ENCODE measurements at places on chromosomes 4 and X.

DNA sequence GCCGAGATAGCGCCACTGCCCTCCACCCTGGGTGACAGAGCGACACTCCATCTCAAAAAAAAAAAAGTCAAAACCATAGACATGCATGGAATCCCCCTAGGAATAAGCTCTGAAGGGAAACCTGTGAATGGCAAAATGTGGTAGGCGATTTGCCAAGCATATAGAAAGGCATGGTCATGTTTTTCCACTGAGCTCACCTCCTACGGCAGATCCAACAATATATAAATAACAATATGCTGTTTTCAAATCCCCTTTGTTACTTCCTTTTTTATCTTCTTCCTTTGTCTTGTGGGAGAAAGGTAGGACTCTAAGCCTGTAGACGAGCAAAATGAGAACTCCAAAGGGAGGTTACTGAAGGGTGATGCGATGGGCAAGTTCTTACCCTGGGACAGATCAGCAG lies 219.0 kb downstream of the PALLD start:
- DNase-seq, result no peak

- peak; percentile 9 for DNase-seq
Measured at GRCh38 chrX:108090491-108091263, 665 bp downstream of the PSMD10 start.

DNA sequence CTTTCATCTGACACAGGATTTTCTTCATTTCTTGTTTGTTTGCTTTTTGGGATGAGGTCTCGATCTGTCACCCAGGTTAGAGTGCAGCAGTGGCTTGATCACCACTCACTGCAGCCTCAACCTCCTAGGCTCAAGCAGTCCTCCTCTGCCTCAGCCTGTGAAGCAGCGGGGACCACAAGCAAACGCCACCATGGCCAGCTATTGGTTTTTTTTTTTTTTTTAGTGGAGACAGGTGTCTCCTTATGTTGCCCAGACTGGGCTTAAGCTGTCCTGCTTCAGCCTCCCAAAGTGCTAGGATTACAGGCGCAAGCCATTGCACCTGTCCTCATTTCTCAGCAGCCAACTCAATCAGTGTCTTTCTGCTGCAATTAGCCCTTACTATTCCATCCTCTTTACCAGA lies 10.3 kb downstream of the SPRY1 start:
- no peak for DNase-seq

GRCh38 chr4:183362036-183362435 lies 39.8 kb upstream of the CLDN24 start:
- DNase-seq, result no peak

GRCh38 chr4:20638825-20639224 lies 61.4 kb upstream of the PACRGL start:
- no peak for DNase-seq

DNA sequence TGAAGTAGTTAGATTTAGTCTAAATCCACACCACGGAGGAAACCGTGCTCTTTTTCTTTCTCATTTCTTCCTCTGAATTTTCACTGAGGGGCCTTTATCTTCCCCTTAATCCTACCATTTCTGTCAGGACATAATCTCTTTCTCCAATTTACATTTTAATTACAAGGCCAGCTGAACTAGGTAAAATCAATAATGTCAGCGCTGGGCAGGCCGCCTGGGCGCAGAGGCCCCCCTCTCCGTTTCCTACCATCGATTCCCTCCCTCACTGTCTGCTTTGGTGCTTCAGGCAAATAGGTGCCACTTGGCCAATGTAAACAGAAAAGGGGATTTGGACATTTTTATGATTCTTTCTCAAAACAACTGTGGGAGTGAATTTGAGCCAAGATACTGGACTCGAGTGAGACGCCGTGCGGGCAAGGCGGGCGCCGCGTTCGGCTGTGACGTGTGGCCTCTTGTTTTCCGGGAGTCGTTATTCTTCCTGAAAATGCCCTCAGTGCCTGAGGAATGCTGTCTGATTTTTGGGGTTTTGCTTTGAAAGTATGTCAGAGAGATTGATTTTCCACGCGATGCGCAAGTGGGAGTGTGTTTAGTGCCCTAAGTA lies 22.6 kb downstream of the UVSSA start:
- no peak for DNase-seq

- DNase-seq, result peak; percentile 24
Measured at GRCh38 chr4:139501527-139501926, 47.6 kb downstream of the RAB33B start.

- DNase-seq, result no peak
Measured at GRCh38 chrX:16957751-16958150, 11.3 kb downstream of the REPS2 start.

GRCh38 chrX:71543316-71543715 lies 10.4 kb downstream of the OGT start:
- DNase-seq, result peak; percentile 35

- no peak for DNase-seq
Measured at GRCh38 chr4:26028133-26028792, 114.2 kb downstream of the SMIM20 start.

- DNase-seq, result no peak
Measured at GRCh38 chrX:38438321-38438720, 85.9 kb downstream of the OTC start.

GRCh38 chrX:110188701-110189558 lies 129.0 kb downstream of the AMMECR1 start:
- DNase-seq, result no peak

DNA sequence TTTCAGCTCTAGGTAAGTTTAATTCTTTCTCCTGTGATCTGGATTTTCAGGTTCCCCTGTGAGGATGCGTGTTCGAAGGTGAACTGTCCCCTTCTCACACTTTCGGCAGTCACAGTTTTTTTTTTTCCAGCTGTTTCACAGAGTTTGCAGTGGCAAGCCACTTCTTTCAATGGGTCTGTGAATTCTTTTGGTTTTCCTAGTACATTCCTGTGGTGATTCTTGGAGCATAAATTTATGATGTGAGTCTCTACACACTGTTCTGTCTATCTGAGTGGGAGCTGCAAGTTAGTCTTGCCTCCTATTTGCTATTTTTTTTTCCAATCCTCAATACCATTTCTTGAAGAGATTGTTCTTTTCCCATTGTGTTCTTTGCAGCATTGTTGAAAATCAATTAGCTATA lies 595.5 kb downstream of the RAPGEF2 start:
- no peak for DNase-seq

DNA sequence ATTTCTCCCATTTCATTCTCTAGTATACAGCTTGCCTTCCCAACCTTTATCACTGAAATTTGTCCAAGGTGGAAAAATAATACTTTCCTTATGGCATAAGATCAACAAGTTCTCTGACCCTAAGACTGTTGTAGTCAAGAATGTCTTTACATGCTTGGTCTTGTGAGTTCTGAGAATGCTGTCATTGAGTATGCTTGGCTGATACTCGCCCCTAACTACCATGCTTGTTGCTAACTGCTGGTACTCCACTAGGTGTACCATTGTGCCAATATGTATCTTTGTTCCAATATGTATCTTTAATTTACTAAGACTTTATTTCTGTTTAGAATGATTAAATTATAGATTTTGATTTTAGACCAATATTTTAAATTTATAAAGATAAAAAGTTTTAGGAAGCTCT lies 796.4 kb downstream of the PCDH7 start:
- no peak for DNase-seq

DNA sequence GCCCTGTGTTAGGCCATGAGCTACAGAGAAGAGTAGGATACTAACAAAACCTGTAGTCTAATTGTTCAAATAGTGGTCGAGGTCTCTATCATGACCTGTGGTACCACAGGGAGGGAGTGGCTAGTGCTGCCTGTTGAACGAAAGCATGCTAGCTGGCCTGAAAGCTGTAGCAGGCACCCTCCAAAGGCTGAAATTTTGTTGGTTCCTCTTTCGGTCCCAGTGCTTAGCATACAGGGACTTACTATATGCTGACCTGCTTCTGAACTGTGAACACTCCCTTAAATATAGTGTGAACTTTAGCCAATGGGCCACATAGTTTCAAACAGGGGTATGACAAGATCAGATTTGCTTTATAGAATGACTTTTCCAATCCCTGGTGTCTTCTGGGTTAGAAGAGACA lies 113.4 kb downstream of the PJA1 start:
- DNase-seq, result no peak

DNA sequence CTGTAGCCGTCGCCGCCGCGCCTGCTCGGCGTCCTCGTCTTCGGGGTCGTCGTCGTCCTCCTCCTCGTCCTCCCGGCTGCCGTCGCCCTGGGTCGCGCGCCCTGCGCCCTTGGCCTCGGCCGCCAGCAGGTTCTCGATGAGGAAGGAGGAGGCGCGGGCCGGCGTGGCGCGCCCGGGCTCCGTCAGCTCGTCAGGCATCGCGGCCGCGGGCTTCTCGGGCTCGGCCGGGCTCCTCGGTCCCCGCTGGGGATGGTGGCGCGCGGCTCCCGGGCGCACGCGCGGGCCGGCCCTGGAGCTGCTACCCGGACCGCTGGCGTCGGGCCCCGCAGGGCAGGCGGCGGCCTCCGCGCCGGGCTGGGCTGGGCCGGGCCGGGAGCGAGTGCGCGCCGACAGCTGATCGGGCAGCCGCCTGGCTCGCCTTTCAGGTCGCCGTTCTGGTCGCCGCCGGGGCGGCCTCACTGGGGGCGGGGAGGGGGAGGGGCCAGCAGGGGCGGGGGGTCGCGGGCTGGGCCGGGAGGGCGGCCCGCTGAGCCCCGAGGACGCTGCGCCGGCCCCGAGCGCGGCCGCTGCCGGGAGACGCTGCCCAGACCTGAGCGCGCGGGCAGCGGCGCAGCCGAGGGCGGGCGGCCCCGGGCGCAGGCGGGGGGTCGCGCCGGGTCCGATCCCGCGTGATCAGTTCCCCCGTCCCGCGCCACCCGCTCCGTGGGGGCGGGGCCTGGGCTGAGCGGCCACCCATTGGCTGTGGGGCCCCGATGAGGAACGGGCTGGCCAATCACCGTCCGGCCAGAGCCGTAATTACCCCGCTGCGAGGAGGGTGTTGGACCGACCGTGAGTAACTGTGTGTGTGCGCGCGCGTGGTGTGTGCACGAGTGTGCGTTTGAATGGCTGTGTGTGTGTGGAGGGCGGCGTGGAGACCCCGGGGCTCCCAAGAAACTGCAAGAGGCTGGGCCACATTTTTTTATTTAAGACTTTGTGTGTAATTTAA lies at the start of gene HMX1:
Gene HMX1, minus strand, starts transcription at position 423 of the 985 bp plus-strand sequence. Its CDS starts 225 bp downstream, at position 198.
- peak; percentile 61 for DNase-seq

DNA sequence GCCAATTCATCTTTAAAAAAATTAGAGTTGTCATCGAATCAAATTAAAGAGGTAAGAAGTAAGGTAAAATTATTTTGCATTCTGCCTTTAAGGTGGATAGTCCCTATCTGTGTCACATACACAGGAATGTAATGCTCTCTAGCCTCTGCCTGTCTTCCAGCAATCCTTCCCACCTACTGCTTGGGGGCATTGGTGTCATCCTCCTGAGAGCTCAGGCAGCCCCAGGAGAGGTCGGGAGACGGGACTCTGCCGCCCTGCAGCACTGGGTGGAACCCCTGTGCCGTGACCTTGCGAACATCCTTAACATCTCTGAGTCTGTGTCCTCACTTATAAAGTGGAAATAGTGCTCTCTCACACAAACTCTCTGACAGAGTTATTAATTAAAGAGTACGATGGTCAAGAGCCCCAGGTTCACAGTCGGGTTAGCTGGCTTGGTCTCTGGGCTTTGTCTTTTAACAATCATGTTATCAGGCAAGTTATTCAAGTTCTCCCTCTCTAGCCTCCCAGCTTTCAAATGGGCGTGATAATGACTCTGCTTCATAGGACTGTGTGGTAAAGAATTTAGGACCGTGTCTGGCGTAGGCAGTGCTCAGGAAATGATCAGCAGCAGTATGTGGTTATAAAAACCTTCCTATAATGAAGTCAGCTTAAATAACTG lies 10.2 kb downstream of the TLR3 start:
- DNase-seq, result no peak

All from AG20443 (cell line).